Keratinocyte (primary cell): ENCODE measurements at places on chromosomes 16 and 17. TPM values are rescaled to one million over a fixed set of nuclear protein-coding genes. Genes with fewer than 3 reads are reported as not detected.
A peak's percentile ranks its signal among the peaks of the same experiment; 100 is the strongest.

- H3K4me3 ChIP-seq: no peak overlapping the region
- no peak overlapping the region for H3K27ac ChIP-seq
- peaks cover 14% of the 10 kb centered on the region for H3K4me1 ChIP-seq
- H3K27me3 ChIP-seq: no peaks in the 10 kb centered on the region
- H3K36me3 ChIP-seq: peaks cover 13% of the 10 kb centered on the region
- DNase-seq: no peak
These were observed 17.5 kb downstream of the NDUFAF8 start for GRCh38 chr17:81256616-81257015.

The GDPD1 gene
- 1.4 to 3.3 TPM (median 2.8 TPM) in 3 replicates for polyA plus RNA-seq

GRCh38 chr16:75372236-75372856, 61.0 kb downstream of the CFDP1 start:
- H3K4me3 ChIP-seq: no peak overlapping the region
- H3K27ac ChIP-seq: no peak overlapping the region
- H3K4me1 ChIP-seq: peaks cover 18% of the 10 kb centered on the region
- no peaks in the 10 kb centered on the region for H3K36me3 ChIP-seq
- no peaks in the 10 kb centered on the region for H3K27me3 ChIP-seq
- no peak for DNase-seq

DNA sequence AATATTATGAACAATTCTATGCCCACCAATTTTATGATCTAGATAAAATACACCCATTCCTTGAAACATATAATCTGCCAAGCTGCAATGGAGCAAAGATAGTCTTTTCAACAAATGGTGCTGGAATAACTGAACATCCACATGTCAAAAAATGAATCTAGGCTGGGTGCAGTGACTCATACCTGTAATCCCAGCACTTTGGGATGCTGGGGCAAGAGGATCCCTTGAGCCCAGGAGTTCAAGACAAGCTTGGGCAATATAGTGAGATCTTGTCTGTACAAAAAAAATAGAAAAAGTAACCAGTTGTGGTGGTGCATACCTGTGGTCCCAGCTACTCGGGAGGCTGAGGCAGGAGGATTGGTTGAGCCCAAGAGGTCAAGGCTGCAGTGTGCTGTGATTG, 92.5 kb downstream of the N4BP1 start:
- H3K4me1 ChIP-seq: peaks cover 2% of the 10 kb centered on the region
- H3K36me3 ChIP-seq: no peaks in the 10 kb centered on the region
- no peak overlapping the region for H3K4me3 ChIP-seq
- H3K27ac ChIP-seq: no peak overlapping the region

The PDIA2 gene
- 0.18 to 0.46 TPM (median 0.42 TPM) in 3 replicates for polyA plus RNA-seq

DNA sequence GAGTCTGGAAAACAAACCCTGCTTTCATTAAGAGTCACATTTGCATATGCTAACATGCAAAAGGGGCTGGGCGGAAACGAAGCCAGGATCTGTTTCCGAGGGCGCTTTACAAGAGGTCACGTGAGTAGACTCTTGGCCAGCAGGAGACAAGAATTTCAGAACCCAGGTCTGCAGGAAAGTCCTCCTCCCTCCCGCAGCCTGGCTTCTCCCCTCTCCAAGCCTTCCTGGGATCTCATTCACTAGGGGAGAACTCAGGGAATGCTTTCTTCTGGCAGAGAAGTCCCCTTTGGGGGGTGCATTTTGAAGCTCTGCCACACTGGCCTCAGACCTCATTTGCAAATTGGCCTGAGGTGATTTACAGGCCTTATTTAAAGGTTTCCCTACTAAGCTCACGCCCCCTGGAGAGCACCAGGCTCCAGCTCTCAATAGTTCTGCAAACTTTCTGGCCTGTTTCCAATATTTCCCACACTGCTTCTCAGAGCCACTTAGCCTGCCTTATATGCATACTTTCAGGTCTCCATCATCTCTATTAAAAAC, 57.2 kb upstream of the CACNG5 start:
- no peaks in the 10 kb centered on the region for H3K36me3 ChIP-seq
- no peak overlapping the region for H3K4me3 ChIP-seq
- no peaks in the 10 kb centered on the region for H3K27me3 ChIP-seq
- H3K4me1 ChIP-seq: no peaks in the 10 kb centered on the region
- DNase-seq: no peak

DNA sequence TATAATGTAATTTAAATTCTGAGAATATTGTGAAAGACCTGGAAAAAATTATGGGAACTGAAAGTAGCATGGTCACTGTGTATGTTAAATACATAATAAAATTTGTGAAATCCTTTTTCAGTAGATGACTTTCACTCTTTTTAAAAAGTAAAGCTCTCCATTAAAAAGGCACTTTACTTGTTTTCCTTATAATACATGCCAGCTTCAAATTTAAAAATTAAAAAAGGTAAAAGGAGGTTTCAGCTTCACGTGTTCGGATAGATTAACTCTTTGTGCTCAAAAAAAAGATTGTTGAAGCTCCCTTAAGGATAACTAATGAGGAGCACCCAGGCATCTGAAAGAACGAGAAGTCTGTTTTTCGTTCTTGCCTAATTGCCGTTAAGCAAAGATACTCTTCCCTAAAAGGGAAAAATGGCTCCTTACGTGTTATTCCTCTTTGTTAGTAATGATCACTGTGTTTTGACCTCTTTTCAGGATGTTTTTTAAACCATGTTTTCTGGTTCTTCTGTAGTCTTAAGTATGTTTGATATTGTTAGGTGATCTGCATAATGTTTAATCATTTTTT, 87.8 kb downstream of the TUBD1 start:
- no peak overlapping the region for H3K4me3 ChIP-seq
- no peaks in the 10 kb centered on the region for H3K27me3 ChIP-seq
- DNase-seq: no peak
- H3K4me1 ChIP-seq: no peaks in the 10 kb centered on the region
- no peak overlapping the region for H3K27ac ChIP-seq

DNA sequence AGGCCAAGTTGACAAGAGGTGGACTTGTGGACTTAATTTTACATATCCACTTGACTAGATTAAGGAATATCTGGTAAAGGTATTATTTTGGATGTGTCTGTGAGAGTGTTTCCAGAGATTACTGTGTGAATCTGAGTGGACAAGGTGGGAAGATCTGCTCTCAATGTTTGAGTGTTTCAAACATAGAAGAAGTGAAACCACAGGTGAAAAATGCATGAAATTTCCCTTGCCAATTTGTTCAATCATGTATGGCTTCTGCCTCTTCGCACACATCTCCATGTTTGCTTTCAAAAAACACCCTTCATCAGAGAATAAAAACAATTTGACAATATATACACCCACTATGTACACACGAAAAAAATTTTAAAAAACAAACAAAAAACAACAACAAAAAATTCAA, 152.7 kb downstream of the SALL1 start:
- H3K4me3 ChIP-seq: no peak overlapping the region
- no peaks in the 10 kb centered on the region for H3K36me3 ChIP-seq
- H3K27me3 ChIP-seq: no peaks in the 10 kb centered on the region
- H3K27ac ChIP-seq: no peak overlapping the region

GRCh38 chr16:73068541-73069401, 20.8 kb upstream of the ZFHX3 start:
- H3K27ac ChIP-seq: peak overlapping the region; percentile 50
- no peaks in the 10 kb centered on the region for H3K36me3 ChIP-seq
- peaks cover 12% of the 10 kb centered on the region for H3K27me3 ChIP-seq
- H3K4me1 ChIP-seq: peaks cover 49% of the 10 kb centered on the region
- no peak overlapping the region for H3K4me3 ChIP-seq

The ABCC11 gene
- polyA plus RNA-seq: 0.18 to 0.68 TPM (median 0.33 TPM) in 3 replicates

DNA sequence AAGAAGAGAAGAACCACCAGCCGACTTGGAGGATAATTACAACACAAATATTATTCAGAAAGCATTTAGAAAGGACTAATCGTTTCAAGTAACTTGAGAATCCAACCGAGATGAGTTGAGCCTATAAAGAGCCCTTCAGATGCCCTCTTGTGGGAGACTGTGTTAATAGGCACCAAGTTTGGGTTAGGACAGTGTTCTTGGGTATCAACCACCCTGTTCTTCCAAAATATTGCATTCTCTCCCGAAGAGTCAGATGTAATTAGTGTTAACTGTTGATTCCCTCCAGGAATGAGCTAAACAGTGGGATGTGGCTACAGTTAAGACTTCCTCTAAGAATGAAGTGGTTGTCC, 87.8 kb upstream of the NOL11 start:
- no peak overlapping the region for H3K27ac ChIP-seq
- DNase-seq: no peak
- H3K4me1 ChIP-seq: no peaks in the 10 kb centered on the region
- no peak overlapping the region for H3K4me3 ChIP-seq
- no peaks in the 10 kb centered on the region for H3K27me3 ChIP-seq

GRCh38 chr17:12089809-12090384, 69.2 kb downstream of the MAP2K4 start:
- H3K27me3 ChIP-seq: no peaks in the 10 kb centered on the region
- peak; percentile 35 for DNase-seq
- no peak overlapping the region for H3K27ac ChIP-seq
- peaks cover 15% of the 10 kb centered on the region for H3K4me1 ChIP-seq

DNA sequence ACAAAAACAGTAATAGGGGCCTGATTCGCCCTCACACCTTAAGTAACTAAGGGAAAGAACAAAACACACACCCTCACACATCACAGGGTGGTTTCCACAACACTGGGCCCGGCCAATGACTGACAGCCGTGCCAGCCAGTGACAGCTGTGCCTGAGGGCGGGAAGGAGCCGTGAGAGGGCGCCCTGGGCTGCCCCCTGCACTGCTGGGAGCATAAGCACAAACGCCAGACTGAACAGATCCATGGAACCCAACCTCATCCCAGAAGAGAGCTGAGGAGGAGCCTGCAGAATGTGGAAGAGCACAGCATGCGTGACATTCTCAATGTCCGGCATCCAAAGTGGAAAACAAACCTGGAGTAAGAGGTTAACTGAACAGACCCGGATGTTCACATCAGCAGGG, 16.0 kb downstream of the CSNK1D start:
- H3K36me3 ChIP-seq: peaks cover 66% of the 10 kb centered on the region
- H3K27me3 ChIP-seq: no peaks in the 10 kb centered on the region
- no peaks in the 10 kb centered on the region for H3K4me1 ChIP-seq

DNA sequence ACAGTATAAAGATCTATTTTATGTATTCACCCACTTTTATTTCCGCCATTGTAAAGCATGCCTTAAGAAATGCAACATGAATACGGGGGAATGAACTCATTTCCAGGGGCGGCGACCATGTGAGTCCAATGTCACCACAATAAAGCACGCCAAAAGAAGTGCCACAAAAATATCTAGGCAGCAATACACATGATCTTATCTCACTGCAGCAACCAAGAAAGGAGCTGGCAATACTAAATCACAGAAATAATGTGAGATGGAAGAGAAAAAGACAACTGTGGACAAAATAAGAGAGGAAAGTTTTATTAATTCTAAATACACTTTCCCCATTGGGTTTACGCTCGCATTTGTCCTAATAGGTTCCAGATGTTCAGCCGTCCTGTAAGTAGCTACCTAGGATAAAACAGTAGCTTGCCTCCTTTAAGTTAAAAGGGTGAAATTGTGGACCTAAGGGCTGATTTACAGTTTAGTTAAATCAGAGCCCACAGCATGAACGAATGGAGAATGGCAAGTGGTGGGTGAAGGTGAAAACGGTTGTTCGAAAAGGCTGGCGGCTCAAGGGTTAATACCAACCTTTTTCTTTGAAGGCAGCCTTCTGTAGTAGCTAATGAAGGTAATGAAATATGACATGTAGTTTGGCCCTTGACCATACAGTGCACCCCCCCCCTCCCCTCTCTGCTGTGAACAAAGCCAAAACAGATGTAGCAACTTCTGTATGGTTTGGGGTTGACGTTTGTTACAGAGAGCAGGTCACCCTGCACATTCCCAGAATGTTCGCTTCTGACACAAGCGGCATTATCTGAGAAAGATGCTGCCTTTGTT, 504.2 kb upstream of the PSMD7 start:
- H3K27ac ChIP-seq: no peak overlapping the region
- DNase-seq: no peak
- H3K36me3 ChIP-seq: no peaks in the 10 kb centered on the region
- no peaks in the 10 kb centered on the region for H3K4me1 ChIP-seq
- no peak overlapping the region for H3K4me3 ChIP-seq

DNA sequence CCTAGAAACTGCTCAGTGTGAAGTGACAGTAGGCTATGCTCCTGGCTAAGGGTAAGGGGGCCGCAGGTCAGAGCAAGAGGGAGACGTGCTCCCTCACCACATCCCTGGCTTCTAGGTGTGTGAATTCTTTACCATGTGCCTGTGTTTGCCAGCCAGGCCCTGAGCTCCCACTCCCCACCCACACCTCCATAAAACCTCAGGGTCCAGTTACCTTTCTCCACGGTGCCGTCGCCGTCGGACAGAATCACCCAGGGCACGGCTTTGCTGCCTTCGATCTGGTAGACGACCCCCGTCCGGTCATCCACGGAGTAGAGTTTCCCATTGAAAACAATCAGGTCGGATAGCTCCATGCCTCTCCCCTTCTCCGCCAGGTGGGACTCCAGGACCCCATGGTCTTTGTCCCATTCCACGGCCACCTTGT, 12.8 kb downstream of the CANT1 start:
- peaks cover 53% of the 10 kb centered on the region for H3K36me3 ChIP-seq
- no peak overlapping the region for H3K4me3 ChIP-seq
- H3K27ac ChIP-seq: peak overlapping the region; percentile 8
- DNase-seq: no peak
- peaks cover 20% of the 10 kb centered on the region for H3K4me1 ChIP-seq
- no peaks in the 10 kb centered on the region for H3K27me3 ChIP-seq

DNA sequence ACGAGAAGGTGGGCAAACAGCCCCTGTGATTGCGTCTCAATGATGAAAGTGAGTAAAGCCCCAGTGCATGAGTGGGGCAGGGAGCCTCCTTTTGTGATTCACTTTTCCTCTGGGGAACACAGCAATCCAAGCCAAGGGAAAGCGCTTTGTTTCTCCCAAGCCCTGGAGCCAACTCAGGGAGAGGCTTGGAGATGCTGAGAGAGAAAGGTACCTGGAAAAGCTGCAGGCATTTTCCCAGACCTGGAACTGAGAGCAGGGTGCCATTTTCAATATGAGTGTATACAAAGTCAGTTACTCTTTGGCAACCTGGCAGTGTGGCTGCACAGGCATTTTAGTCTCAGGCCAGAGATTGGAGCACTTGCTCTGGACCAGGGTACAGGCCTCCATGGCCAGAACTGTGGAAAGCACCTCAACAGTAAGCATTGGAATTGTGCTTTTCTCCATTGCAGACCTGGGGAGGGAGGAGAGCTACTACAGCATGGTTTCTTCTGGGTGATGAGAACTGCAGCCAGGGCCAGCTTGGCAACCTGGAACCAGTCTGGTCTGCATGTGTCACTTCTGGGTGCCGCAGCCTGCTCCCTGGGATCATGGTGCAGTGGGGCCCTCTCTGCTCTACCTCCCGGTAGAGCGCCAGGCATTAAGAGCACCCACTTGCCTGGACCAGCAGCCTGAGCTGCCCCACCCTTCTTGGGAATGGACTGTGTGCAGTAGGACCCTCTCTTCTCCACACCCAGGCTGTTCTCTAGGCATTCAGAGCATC, 89.0 kb upstream of the CDH5 start:
- no peak overlapping the region for H3K4me3 ChIP-seq
- H3K27me3 ChIP-seq: no peaks in the 10 kb centered on the region
- peaks cover 38% of the 10 kb centered on the region for H3K4me1 ChIP-seq
- DNase-seq: no peak
- peak overlapping the region; percentile 51 for H3K27ac ChIP-seq

- no peaks in the 10 kb centered on the region for H3K4me1 ChIP-seq
- no peak overlapping the region for H3K27ac ChIP-seq
- H3K4me3 ChIP-seq: no peak overlapping the region
- H3K36me3 ChIP-seq: peaks cover 4% of the 10 kb centered on the region
These were observed 40.4 kb downstream of the AKAP1 start for GRCh38 chr17:57125406-57125805.

GRCh38 chr17:73647772-73648542, 3.7 kb upstream of the SDK2 start:
- no peak for DNase-seq
- no peak overlapping the region for H3K4me3 ChIP-seq
- H3K27ac ChIP-seq: no peak overlapping the region

- no peak for DNase-seq
- no peaks in the 10 kb centered on the region for H3K4me1 ChIP-seq
- no peak overlapping the region for H3K27ac ChIP-seq
These were observed 137.5 kb downstream of the ANKFN1 start for GRCh38 chr17:56290802-56291118.
